Aorta (tissue), 5 donors: ENCODE measurements at places on chromosomes 12 and 14.
A peak's percentile ranks its signal among the peaks of the same experiment; 100 is the strongest.

DNA sequence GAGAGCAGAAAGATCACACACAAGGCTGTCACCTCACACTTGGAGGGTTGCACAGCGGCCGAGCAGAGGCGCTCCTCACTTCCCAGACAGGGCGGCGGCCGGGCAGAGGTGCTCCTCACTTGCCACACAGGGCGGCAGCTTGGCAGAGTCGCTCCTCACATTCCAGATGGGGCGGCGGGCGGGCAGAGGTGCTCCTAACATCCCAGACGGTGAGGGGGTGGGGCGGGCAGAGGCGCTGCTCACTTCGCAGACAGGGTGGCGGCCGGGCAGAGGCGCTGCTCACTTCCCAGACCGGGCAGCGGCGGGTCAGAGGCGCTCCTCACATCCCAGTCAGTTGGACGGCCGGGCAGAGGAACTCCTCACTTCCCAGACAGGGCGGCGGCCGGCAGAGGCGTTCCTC, 9.1 kb downstream of the TMBIM4 start:
- no peak for DNase-seq

GRCh38 chr14:21024585-21025370, at the start of gene NDRG2:
Gene NDRG2, minus strand, starts transcription at chr14:21025061. Its CDS starts 1,746 bp downstream, at chr14:21023315.
- DNase-seq, result peak; percentile 89

DNA sequence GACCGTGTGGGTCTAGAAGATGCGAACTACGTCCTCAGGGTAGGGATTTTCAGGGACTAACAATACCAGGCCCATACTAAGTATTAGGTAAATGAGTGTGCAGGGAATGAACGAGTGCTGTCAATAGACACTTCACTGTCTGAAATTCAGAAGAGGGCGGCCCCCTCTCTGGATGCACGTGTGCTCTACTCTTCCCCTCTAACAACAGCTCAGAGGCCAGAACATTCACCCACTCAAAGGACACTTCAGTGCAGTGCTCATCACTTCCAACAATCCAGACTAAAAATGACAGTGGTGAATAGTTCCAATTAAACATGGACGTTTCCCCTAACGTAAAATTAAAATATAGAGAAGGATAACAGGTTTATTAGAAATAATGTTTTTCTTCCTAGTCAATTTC, 199.9 kb downstream of the CALM1 start:
- DNase-seq, result no peak

DNA sequence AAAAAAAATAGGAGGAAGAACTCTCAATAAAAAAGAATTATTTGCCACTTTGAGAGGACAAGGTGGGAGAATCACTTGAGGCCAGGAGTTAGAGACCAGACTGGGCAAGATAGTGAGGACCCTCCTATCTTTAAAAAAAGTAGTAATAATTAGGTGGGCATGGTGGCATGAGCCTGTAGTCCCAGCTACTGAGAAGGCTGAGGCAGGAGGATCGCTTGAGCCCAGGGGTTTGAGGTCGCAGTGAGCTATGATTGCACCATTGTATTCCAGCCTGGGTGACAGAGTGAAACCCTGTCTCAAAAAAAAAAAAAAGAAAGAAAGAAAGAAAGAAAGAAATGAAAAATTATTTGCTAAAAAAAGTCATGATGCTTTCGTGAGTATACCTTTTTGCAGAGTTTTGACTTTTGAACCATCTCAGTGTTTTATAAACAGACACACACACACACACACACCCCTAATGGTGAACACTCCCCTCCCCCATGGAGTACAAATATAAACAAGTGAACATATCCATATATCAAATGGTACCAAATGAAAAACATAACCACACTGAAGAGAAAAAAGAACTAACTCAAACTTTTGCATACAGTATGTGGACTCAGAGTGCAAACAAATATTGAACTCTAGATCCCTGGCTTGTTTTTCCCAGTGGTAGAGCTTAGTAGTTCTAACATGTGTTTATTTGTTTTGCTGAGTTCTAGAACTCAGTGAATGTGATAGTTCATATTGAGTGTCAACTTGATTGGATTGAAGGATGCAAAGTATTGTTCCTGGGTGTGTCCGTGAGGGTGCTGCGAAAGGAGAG, 27.7 kb upstream of the DNM1L start:
- DNase-seq, result no peak

- no peak for DNase-seq
Measured at GRCh38 chr12:113052326-113052725, 4.2 kb upstream of the DTX1 start.

DNA sequence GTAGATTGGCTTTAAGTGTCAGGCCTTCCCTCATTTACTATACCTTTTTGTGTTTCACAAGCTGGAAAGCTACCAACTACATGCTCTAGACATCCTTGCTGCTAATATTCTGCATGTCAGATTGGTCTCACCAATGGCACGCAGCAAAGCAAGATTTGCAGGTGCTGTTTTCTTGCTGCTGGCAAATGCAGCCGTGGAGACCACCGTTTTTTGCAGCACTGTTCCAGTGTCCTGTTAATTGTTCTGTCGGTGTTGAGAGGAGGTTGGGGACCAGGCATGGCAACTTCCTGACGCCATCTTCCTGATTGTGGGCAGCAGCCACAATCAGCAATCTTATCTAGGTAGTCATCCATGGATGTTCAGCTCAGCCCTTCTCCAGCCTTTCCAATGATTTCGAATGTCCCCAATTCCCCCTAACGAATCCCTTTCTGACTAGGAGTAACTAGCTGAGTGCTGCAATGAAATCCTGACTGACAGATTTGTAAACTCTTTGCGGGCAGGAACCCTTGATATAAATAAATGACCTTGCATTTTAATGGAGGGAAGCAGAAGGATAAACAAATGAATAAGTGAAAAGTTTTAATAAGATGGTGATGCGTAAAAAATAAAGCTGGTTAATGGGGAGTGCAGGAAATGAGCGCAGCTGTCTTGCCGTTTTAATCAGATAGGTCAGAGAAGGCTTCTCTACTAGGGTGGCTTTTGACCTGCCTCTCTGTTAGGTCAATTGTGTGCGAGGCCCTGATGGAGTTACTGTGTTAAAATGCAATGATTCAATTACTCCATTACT, 574 bp upstream of the CRADD start:
- no peak for DNase-seq

DNA sequence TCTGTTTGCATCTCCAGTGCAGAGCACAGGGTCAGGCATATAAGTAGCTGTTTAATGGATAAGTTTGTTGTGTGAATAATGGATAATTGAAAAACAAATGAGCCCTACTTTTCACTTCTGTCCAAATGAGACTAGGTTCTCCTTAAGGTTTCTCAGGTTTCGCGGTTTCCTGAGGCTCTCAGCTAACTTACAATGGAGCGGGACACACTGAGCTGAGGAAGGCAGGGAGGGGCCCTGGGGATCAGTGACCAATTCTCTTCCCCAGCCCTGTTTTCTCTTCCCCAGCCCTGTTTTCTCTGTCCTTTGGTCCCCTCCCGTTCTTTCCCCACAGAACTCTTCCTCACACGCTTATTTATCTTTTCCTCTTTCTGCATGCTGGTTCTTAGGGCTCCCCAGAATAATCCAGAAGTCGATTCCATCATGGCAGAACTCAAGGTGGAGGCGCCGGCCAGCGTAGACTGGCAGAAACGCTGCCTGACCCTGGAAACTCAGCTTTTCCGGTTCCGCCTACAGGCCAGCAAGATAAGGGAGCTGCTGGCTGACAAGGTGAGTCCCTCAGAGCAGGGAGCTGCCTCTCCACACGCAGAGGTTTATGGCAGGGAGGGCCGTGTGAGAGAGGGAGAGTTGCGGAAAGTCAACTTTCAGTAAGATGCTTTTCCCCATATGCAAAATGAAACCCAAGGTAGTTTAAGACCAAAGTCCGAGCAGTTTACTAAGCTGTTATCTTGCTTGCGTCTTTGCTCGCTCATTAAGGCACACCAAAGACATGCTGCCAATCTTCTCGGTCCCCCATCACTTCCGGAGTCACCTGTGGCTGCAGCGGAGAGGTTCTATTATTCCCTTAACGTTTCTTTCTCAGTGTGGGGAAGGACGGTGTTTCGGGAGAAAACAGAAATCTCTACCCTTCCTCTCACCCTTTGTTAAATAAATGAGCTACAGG, 8.6 kb downstream of the PLEKHH1 start:
- DNase-seq, result no peak

DNA sequence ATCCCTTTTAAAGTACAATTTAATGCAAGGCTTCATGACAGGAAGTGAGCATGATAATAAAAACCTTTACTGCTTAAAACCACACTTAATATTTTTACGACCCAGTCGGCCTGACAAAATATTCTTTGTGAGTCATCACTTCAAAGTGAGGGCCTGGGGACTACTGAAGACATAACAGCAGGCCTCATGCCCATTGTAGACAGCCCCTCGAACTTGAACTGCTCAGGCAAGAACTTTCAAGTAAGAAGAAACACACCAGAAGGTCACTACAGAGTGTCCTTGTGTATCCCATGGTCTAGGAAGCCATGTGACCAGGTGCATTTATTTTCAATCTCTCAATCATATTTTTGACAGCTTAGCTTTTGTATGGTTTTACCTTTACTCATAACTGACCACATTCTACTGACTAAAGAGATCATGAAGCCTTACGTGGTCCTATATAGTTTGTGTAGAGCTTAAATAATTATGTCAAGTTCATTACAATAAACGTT, 61.4 kb upstream of the MANSC4 start:
- no peak for DNase-seq

GRCh38 chr14:81946834-81947798, 413.5 kb upstream of the SEL1L start:
- DNase-seq, result no peak

GRCh38 chr12:118292836-118293235, 79.9 kb downstream of the TAOK3 start:
- no peak for DNase-seq

DNA sequence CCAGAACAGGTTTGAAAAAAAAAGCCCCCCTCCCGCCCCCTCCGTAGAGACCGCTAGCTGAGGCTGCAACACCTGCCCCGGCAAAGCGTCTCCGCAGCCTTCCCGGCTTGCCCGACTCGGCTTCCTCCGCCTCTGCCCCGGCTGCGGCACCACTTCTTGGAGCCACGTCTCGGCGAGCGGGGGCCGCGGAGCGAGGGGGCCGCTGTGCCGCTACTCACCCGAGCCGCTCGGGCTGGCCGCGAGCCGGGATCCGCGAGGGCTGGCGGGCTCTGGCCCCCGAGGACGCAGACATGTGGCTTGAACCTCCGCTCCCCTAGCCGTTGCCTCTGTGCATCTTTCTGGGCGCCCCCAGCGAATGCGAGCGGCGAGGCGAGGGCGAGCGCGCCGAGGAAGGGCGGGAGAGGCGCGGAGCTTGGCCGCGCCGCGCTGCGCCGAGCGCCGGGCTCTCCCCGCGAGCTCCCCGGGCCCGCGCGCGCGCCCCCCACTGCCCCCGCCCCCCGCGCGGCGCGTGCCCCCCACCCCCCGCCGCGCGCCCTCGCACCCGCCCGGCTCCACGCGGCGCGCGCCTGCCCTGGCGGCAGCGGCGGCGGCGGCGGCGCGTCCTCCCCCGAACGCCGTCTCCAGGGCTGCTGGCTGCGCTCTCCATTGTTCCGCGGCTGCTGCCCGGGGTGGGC, 249.5 kb downstream of the APAF1 start:
- DNase-seq, result no peak

DNA sequence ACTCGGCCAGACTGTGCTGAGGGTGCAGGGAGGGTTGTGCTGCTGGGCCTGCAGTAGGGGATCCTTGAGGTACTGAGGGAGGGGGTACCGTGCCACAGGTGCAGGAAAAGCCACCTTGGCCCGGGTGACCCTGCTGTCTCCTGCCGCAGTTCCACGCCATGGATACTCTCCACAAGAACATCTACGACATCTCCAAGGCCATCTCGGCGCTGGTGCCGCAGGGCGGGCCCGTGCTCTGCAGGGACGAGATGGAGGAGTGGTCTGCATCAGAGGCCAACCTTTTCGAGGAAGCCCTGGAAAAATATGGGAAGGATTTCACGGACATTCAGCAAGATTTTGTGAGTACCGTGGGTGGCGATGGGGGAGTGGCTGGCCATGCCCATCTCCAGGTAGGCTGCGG, 14.0 kb upstream of the CRIP2 start:
- no peak for DNase-seq

DNA sequence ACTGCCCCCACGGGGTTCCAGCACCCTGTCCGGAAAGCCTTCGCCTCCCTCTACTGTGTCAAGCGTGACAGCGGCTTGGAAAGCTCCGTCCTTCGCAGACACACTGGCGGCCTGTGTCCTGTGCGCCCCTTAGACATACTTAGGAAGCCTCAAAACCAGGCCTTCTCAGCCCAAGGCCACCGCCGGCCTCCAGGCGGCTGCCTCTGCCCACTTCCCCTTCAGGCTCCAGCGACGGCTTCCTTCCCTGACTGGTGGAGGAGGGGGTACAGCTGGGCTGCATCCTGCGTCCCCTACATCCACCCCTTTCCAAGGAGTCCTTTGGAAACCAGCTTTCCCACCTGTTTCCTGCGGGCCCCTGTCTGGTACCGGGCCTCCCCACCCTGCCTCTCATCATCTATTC, 2.5 kb upstream of the CACNA2D4 start:
- DNase-seq, result peak; percentile 77

GRCh38 chr12:8014836-8015235, 17.7 kb upstream of the FOXJ2 start:
- no peak for DNase-seq

GRCh38 chr14:103502877-103503276, 19.8 kb downstream of the CKB start:
- DNase-seq, result no peak

DNA sequence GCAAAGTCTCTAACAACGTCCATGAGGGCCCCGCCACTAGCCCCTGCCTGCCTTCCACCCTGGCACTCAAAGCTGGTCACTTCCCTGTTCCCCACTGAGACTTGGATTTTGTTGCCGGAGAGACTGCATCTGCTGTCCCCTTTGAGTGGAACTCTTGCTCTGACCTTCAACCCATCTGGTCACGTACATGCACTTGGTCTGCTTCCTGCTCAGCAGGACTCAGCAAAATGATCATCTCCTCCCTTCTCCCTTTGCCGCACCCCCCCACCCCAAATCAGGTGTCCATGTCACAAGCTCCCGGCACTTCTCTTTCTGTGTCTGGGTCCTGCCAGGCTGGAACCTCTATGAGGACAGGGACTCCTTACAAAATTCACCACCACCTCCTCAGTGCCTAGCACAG, 180.9 kb downstream of the CHST11 start:
- DNase-seq, result no peak

- DNase-seq, result no peak
Measured at GRCh38 chr12:64186789-64187188, 35.3 kb downstream of the KICS2 start.

DNA sequence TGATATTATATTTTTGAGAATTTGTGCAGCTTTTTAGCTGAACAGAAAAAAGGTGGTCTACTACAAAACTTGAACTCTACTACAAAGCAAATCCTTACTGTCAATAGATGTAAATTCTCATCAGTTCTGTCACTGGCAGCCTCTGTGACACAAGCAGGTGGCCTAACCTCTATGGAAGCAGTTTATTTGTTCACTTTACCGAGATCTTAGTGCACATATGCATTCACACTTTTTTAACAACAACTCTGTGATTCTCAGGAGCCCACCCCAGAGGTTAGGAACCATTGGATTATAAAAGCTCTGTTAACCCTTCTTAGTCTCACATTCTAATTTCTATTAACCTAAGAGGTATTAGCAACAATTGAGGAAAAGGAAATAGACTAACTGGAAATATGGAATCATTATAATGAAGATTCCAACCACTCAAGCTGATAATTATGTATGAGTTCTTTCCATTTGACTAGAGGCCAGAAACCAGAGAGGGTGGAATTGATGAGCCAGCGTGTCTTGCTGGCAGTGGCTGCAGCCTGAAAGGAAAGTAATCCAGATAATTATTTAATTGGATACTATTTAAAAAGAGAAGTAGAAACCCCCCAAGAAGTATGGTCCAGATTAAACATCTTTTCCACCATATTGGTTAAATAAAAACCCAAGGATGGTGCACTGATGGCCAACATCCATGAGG, 451.1 kb downstream of the TMEM117 start:
- no peak for DNase-seq

GRCh38 chr14:104399432-104400155, 180.0 kb upstream of the C14orf180 start:
- no peak for DNase-seq
